Stimulated activated naive B cell treated with anti-CD40 and anti-IgM and Interleukin-4, amounts not matched to agents 10 μg/mL and 1 μg/mL and 100 μg/mL, for 72 hours (primary cell): ENCODE measurements at places on chromosomes 7 and 10.
A peak's percentile ranks its signal among the peaks of the same experiment; 100 is the strongest.

GRCh38 chr7:29352041-29352440 lies 157.5 kb downstream of the CHN2 start:
- no peak for DNase-seq

DNA sequence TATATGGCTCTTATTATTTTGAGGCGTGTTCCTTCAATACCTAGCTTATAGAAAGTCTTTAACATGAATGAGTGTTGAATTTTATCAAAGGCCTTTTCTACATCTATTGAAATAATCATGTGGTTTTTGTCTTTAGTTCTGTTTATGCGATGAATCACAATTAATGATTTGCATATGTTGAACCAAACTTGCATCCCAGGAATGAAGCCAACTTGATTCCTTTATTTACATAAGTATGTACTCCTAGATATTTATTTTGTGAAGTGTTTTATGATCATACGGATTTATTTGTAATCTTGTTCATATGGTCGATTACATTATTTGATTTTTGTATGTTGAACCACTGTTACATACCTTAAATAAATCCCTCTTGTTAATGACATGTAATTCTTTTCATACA lies 244.3 kb upstream of the KCND2 start:
- no peak for DNase-seq

GRCh38 chr7:130099331-130099730 lies 29.0 kb downstream of the KLHDC10 start:
- DNase-seq = no peak

DNA sequence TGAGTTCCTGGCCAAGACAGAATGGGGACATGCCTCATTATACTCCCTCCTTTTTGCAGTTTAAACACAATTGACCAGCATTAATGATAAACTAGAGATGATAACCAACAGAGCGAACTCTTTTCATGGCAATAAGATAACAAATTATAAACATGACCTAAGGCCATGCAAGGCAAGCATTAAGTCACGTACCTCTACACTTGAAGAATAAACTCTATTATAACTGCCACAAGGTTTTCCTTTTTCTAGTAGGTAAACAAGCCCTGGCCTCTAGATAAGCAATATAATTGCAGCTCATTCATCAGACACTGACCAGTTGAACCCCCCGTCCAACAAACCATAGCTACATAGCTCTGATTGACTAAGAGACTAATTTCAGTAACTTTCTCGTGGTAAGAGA lies 767.0 kb downstream of the GRM8 start:
- no peak for DNase-seq

DNA sequence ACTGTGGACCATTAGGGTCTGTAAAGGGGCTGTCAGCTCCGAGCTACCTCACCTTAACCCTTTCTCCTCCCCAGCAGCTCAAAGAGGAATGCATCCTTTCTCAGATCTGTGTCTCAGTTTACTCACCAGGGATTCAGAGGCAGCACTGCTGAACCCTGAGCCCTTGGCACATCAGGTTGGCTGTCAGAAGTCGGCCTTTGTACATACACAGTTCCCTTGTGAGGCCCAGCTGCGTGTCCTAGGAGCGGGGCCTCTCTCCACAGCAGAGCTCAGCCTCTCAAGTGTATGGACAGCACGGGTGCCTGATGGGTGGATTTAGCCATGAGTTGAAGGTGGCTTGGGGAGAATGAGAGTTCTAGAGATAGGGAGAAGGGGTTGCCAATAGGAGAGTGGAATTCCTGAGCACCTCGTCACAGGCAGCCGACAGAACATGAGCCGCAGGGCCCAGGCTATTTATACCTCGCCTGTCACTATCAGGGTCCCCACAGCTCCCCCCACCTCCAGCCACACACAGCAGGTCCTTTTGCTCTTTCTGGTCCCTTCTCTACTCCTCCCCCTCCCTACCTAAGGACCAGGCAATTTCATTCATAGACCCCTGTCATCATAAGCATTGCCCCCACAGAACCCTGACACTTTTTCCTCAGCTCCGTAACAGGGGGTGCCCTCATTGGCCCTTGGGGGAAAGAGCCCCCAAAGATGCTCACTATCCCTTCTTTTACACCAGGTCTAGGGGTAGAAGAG lies 2.1 kb upstream of the FLNC start:
- no peak for DNase-seq

DNA sequence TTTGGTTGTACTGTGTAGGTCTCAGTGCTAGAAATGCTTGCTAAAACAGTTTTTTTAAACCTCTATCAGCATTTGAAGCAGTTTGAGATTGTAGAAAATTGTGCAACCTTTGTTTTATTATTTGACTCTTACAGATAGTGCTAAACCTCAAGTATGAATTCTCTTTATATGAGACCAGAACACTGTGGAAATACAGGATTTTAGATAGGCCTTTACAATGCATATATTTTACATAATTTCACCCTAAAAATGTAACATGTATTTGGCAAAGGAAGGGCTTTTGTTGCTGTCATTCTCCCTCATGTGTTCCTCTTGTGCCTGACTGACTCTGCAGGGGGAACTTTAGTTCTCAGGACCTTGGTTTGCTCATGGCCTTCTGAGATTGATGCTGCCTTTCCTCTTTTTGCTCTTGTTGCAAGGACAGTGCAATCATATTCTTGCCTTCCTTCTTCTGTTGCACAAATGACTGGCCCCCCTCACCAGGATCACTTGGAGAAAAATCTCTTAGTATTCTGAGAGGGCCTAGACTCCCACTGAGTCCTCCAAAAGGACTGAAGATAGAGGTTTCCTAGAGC lies 188.7 kb downstream of the PPP1R9A start:
- no peak for DNase-seq

DNA sequence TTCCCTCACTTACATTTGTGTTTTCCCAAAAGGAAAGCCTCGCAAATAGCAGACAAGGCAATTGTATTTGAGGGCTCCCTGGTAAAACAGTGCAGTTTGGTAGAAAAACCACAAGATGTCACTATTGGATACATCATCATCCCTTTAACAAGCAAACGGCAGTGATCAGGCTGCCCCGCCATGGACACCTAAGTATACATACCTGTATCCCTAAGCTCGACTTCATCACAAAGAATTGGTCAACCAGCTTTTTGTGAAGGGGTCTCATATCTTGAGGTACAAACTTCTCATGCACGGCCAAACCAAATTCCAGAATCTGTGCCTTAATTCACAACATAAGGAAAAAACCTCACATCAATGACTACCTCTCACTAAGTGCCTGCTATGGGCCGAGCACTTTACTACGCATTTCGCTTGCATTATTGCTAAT lies 179.5 kb upstream of the IMMP2L start:
- peak; percentile 6 for DNase-seq

GRCh38 chr10:69802424-69803161 lies 887 bp downstream of the COL13A1 start:
- no peak for DNase-seq

DNA sequence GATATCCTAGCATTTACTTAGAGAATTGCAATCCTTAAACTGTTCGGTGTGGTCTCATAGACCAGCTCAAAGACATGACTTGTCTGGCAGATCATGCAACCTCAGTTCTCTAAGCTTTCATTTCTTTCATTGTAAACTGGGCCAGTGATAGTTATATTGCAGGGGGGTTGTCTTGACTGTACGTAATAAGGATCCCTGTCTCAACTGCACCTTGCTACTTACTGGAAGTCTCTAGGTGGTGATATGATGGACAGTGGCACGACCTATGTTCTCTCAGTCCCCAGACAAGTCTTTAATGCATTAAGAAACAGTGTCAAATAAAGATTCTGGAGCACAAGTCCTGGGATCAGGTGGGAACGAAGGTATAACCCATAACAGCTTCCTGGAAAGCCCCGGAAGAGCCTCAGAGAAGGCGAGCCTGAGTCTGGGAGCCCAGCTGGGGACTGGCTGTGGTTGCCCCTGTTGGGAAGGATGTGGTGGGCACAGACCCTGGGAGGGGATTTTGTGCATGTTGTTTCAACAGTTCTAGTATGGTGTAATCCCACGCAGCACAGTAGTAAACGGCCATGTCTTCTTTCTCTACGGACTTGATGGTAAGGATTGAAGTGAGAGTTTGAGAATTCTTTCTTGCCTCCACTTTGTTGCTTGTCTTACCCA lies 26.0 kb upstream of the TARP start:
- no peak for DNase-seq

GRCh38 chr10:28139138-28139537 lies 140.3 kb upstream of the ODAD2 start:
- DNase-seq = no peak

DNA sequence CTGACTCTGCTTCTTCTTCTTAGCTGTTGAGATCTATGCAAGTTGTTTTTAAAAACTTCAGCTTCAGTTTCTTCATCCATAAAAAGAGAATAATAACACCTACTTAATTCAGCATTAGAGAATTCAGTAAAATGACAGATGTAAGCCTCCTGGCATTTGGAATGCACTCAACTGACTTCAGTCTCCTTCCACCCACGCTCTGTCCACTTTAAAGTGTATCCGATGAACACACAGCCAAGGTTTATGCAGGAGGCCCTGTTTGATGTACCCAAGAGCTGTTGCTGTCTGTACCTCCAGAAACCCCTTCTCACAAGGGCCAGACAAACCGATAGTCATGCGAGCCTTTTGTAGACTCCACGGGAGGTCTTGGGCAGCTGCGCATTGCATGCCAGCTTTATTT lies 27.1 kb upstream of the SLC35B4 start:
- DNase-seq = no peak

DNA sequence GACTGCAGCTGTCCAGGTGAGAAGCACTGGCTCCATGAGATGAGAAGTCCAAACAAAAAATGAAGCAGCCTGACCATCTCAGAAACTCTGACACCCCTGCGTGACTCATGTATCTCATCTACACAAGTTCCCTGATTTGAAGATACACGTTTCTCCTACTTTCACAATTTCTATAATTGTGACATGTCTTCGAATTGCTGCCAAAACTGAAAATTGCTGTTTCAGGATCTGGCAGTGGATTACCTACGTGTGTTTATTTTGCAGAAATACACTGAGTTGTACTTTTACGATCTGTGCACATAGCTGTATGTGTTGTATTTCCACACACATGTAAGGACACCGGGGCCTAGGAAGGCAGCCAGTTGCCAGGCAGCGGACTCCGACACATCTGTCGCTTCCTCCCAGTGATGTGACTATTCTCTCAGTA lies 53.2 kb downstream of the LARP4B start:
- no peak for DNase-seq

GRCh38 chr10:22704942-22705341 lies 9.4 kb downstream of the PIP4K2A start:
- DNase-seq = no peak

DNA sequence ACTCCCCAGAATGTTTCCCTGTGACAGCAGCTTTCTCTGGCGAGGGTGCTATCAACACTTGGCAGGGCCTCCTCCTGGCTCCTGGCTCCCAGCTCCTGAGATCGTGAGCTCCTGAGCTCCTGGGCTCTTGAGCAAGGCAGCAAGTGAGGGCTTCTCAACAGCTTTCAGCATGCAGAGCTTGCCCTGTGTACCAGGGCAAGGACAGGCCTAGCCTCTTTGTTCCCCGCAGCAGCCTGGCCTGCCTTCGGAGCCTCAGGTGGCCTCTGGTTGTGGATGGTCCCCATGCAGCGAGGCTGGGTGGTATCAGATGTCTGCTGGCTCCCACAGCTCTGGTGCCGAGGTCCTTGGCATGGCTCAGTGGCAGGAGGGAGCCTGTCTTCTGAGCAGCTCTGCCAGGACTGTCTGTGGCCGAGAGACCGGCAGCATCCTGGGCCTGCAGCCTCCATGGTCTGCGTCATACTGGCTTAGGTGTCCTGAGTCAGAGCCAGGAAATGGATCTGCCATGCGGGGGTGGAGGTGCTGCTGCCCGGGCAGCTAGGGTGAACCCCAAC lies 44.2 kb downstream of the ZMIZ1 start:
- no peak for DNase-seq

DNA sequence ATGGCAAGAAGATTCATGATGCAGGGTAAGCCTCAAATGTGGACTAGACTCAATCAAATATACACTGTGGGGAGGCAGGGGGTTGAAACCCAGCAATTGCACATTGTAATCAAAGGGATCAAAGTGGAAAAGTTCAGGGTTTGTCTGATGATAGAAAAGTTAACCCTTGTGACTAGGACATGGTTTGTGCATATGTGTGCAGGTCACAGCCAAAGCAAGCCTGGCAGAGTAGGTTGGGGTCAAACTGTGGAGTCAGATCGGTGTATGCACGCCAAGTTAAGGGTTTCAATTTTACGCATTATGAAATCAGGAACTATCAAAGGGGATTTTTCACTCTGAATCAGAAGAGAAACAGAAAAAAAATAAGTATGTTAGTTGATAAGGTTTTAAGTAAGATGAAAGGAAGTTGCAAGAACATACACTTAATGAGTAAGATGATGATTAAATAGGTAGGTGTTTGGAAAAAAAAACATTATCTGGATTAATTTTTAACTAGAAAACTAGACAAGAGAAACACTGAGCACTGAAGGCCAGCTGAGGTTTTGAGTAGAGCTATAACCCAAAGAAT lies 188.3 kb downstream of the DGKB start:
- DNase-seq = no peak

GRCh38 chr7:141386881-141387280 lies 164.3 kb upstream of the AGK start:
- no peak for DNase-seq

GRCh38 chr7:89966067-89966664 lies 188.1 kb upstream of the STEAP1 start:
- no peak for DNase-seq

- DNase-seq = no peak
These were observed 20.2 kb downstream of the GPR146 start for GRCh38 chr7:1064581-1064980.

GRCh38 chr7:77461246-77461645 lies 45.1 kb upstream of the GSAP start:
- DNase-seq = no peak

- no peak for DNase-seq
These were observed 205.3 kb upstream of the HDAC9 start for GRCh38 chr7:18290223-18290622.

DNA sequence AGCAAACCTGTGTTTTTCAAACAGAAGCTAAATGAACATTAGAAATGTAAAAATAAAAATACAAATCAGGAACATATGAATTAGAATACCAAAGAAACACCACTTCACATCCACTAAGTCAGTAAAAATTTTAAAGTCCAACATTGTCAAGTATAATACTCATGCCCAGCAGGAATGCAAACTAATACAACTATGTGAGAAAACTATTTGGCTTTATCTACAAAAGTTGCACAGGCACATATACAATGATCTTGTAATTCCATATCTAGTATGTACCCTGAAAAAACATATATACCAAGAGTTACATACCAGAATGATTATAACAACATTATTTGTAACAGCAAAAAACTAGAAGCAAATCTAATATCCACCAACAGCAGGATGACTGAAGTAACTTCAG lies 91.1 kb downstream of the RNF32 start:
- DNase-seq = no peak
